ENCODE measurements at places on chromosomes 12 and 14.

DNA sequence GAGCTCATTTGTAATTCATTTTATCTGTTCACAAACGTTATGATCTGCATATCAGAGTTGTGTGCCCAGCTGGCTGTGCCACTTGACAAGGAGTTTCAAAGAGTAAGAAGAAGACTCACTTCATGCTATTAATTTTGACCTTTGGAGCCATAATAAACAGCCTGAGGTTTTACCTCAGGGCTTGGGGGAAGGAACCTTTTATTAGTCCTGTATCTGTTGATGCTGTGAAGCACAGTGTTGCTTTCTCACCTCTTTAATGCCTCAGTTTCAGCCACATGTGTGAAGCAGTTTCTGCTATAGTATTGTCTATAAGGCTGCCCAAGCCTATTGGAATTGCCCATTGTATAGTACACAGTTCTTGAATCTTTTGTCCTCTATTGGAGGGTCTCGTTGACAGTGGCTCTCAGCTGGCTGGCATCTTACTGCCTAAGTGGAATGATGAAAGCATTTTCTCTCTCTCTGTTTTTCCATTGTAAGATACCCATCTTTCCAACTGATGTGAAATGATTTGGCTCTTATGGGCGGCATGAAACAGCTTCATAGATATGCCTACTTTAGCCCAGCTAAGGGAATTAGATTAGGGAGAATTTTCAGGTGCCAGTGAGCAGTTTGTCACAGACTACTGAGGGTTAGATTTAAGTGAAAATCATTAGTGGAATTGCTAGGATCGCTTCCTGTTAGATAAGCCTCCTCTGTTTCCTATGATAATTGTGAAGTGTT is 34.7 kb downstream of the GPATCH2L start:
- no peak for DNase-seq

DNA sequence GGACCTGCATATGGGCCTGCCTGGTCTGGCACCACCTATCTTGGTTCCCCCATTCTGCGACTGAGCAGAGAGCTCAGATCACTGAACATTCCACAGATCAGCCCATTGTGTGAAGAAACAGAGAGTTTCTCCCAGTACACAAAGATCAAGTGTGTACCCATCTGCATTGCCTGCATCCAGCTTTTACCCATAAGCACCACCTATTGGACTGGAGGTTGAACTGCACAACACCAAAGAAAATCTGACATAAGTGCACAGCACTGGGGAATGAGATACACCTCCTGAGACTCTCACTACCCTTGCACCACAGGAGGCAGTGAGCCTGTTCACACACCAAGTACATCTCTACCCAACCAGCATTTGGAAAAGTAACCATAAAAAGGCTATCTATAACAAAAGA is 362.6 kb upstream of the CLEC14A start:
- DNase-seq: no peak

DNA sequence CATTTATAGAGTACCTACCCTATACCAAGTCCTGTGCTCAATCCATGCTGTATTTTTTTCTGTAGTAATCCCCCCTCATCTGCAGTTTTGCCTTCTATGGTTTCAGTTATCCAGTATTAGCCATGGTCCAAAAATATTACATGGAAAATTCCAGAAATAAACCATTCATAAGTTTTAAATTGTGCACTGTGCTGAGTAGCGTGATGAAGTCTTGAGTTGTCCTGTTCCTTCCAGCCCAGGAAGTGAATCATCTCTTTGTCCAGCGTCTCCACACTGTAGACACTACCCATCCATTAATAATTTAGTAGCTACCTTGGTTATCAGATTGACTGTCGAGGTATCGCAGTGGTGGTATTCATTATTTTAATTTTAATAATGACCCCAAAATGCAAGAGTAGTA is 54.2 kb downstream of the SUDS3 start:
- DNase-seq: no peak

DNA sequence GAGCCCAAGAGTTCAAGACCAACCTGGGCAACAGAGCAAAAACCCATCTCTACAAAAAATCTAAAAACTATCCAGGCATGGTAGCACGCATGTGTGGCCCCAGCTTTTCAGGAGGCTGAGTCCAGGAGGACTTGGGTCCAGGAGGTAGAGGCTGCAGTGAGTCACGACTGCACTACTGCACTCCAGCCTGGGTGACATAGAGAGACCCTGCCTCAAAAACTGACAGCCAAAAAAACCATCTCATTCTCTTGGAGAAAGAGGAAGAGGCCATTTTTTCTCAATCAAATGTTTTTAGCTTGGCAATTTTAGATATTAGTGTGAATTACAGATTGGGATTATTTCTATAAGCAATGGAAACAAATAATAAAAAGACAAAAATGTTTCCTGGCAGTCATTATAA is 38.2 kb downstream of the ZFC3H1 start:
- DNase-seq: no peak

DNA sequence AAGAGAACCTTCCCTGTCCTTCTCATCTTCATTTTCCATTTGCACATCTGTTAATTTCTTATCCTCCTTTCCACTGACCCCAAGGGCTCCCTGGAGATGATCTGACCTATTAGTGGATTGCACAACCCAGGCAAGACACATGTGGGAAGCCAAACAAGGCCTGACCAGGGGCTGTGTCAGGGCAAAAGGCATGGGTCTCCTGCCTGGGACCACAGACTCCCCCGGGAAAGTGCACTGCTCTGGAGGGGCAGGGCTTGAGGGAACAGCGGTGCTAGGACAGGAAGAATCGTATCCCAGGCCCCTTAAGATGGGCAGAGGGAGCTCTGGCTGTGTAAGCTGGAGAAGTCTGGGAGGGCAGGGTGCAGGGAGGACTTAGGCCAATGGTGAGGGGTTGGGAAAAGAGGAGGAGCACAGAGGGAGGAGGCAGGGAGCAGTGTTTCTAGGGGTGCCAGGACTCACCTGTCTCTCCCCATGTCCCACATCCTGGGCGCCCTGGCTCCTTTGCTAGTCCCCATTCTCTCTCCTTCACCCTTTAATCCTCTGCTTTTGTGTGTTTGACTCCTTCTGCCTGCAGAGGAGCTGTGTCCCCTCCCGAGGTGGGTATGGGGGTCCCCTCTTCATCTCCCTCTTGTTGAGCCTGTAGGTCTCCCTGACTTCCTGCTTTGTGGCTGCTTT is 25.3 kb downstream of the PLEKHG3 start:
- no peak for DNase-seq
